ENCODE measurements at places on chromosomes 3 and 15.

DNA sequence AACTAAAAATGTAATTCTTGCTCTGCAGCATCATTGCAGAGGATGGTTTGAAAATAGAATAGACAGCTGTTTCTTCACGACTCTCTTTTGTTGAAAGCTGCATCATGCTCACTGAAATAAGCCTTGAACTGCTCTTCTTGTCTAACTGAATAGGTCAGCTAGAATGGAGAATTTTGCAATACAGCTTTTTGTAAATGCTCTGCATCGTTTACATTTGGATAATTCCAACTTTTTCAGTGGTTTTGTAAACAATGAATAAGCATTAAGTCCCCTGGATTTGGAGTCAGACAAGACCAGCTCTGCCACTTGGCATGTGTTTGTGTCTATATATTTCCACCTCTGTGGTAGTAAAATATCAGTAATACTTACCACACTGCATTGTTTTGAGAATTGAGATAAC is 95.2 kb downstream of the PLSCR2 start:
- DNase-seq: peak; percentile 59

DNA sequence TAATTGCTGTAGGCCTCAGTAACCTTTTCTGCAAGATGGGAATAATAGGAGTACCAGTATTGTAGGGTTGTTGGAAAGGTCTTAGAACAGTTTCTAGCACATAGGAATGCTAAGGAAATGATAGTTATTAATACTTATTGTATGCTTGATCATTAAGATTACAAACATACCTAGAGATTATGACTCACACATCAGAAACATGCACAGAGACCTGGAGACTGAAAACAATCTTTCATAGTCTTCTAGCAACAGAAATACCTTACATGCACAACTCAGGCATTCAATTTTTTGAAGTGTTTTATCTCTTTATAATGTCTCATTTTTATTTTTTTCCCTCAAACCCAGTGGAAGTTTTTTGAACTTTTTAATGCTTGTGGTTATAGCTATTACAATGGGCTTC is 104.4 kb upstream of the ZBTB20 start:
- DNase-seq: peak; percentile 15

DNA sequence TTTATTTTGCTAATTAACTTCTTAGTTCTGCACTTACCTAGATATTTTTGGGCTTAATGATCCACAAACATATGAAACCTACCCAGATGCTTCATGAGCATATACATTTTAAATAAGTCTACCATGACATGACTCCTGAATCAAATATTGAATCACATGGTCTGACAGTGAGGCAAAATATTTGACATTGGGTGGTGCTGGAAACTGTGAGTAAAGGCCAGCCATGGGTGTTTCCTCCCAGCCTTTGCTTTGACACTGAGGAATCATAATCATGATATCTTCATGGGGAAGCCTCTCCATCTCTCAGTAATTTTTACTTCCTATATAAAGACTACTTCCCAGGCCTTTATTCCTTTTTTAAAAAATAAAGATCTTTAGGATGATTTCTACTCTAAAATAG is 22.8 kb upstream of the SSR3 start:
- no peak for DNase-seq

GRCh38 chr15:63729115-63729884 is 104.4 kb downstream of the HERC1 start:
- DNase-seq: no peak

GRCh38 chr3:49718858-49719213 is 648 bp downstream of the AMIGO3 start:
- no peak for DNase-seq

DNA sequence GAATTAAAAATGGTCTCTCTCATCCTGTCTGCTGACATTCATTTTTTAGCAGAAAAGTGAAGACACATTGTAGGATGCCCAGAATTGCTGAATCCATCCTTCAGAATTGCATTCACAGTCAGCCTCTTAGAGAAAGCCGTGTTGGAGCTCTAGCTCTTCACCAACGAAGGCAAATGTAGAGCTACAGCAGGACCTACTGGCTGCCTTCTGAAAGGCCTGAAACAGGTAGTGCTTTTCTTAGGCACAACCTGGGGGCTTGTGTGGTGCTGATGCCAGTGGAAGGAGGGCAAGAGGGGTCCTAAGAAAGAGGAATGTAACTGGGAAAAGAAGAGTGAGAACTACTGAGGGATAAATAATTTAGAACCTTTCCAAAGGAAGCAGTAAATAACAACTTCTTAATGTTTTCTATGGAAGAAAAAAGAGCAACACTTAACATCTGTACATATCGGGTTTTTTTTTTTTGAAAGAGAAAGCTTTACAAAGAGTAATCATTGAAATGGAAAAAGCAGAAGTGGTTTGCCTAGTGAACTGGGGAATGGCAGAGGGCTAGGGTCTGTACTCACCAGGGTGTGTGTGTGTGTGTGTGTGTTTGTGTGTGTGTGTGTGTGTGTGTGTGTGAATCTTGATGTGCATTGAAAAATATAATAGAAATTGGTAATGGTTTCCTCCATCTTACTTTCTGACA is 297.8 kb downstream of the SATB1 start:
- DNase-seq: no peak

DNA sequence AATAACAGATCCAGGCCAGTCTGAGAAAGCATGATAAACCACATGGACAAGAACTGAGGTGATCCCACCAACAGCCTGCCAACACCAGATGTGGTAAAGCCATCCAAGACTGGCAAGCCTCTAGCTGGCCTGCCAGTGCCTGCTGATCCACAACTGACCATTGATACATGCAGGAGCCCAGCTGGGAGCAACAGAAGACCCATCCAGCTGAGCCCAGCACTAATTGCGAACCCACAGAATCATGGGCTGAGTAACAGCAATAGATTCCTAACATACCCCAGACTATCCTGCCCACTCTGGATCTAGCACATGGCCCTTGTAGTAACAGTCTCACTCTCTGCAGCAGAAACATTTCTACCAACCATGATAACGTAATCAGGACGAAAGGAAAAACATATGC is 10.6 kb downstream of the MGLL start:
- no peak for DNase-seq

GRCh38 chr3:49482766-49483165 is 12.7 kb downstream of the DAG1 start:
- DNase-seq: no peak

DNA sequence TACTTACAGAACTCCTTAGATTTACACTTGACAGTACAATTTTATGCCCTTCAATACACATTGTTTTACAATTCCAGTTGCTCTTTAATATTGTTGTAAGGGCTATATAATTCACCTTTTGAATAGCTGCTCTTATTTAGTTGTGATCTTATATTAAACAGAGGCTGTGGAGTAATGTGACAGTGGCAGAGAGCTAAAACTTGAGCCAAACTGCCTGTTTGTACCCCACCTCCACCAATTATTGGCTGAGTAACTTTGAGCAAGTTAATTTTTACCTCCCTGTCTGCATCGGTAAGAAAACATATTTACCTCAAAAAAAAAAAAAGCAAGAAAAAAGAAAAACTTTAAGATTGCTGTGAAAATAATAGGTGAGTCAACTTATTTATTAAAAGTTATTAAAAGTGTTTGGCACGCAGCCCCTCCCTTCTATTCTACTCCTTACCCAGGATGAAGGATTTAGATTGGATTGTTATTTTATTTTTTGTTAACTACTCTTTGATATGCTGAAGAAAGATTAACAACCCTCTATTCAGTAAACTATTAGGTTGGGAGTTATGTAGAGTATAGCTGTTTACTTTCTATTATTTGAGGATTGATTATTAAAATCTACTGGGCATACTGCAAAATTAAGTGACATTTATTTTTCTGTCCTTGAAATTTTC is 1.7 kb downstream of the SEC62 start:
- no peak for DNase-seq

- DNase-seq: peak; percentile 29
Measured at GRCh38 chr3:71896751-71897150, 111.8 kb upstream of the PROK2 start.

DNA sequence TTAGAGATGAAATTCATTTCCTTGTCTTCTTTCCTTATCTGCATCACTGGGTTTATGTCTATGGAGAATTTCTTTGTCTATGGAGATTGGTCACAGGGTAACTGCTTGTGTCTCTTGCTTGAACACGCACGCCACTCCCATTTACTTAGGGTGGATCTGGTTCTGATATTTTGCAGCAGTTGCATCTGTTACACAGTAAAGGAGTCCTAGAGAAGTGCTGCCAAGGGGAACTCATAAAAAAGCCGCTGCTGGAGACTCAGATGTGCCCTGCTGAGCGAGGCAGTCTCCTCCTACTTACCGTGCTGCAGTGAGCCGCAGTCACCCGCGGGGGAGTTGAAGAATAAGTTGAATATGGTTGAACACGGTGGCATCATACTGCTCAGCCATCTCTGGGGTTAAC is 105.2 kb upstream of the KLHL25 start:
- no peak for DNase-seq

DNA sequence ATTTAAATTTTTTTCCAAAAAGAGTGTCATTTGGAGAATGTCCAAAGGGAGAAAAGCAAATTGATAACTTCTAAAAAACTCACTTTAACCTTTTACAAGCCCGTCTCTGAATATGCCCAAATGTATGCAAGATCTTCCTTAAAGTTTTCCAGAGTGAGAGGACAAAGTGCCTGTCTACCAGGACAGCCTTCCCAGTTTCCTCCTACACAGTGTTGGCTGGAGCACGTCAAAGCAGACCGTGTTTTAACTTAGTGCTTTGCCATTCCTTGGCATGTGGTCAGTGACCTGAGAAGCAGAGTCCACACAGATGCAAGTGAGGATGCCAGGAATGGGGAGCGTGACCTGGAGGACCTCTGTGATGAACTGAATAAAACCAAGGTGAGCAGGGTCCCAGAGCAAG is 245.7 kb downstream of the FAM43A start:
- DNase-seq: peak; percentile 9

DNA sequence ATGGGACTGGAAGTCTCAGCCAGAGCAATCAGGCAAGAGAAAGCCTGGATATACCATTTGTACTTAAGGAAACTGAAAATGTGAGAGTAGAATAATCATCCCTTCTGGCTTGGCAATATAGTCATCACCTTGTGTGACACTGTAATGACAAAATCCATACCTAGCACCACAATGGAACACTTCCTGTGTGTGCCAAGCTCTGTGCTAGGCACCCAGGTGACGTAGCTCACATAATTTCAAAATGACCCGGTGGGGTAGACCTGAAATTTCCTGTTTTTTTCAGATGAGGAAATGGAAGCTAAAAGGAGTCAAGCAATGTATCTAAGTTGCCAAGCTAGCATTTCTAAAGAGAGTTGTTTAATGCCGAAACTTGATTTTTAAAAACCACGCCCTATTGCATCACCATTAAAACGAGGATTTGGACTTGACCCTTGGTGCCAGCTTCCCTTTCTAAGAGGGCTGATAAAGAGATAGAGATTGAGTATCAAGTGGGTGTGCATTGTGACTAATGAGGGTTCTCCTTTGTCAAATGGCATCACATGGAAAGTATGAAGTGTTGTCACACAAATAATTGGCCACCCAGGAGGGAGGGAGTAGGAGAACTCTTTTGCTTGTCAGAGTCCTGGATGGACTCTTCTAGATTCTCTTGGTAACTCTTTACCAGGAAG is 141.3 kb upstream of the PDZRN3 start:
- DNase-seq: no peak

- DNase-seq: peak; percentile 39
Measured at GRCh38 chr15:64348455-64348854, 7.5 kb downstream of the CSNK1G1 start.

DNA sequence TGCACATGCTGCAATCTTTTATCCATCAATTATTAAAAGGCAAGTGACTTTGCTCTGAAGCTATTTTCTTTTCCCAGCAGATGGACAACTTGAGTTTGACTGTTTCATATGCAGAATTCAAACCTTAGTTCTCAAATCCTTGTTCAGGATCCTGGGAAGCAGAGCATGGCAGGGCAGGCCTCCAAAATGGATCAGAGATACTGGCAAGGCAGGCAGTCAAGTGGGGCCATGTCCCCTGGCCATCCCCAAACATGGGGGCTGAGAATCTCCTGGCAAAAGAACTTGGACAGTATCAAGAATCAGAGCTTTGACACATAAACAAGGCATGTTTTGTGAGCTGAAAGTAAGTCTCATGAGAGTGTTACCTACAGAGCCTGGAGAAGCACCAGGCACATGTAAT is 122.9 kb upstream of the CTNNB1 start:
- DNase-seq: no peak

DNA sequence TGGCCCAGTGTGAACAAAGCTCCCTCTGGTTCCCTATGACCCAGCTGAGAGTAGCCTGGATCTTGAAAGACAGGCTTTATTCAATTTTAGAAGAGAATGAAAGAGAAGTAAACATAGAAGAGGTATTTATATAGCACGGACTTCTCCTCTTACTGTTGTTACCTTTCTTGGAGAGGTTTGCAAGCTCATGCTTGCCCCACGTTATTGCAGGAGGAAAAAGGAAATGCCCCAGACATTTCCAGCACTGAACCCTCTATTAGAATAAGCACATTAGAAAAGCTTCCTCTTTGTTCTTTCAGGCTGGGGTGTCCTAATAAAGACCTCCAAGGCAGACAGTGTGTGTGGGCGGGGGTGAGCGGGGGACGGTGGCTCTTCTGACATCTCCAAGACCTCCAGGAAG is 98.7 kb upstream of the AGBL1 start:
- no peak for DNase-seq

DNA sequence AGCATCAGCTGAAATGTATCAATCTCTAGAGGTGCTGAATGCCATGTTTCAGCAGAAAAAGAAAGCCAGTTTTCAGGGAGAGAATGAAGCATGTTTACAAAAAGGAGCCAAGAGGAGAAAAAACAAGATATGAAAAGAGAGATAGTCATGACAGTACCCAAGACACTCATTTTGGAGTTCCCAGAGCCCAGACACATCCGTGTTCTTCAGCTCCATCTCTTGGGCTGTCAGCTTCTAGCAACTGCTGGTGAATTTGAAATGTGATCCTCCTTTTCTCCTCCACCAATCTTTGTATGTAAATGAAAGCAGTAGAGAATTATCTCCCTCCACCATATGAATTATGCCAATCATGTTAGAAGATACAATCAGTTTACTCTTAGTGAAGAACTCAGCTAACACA is 93.0 kb upstream of the SLC25A36 start:
- DNase-seq: no peak

- DNase-seq: peak; percentile 58
Measured at GRCh38 chr3:36244728-36245127, 135.6 kb upstream of the STAC start.

- no peak for DNase-seq
Measured at GRCh38 chr3:97744289-97744688, 20.3 kb upstream of the ARL6 start.

DNA sequence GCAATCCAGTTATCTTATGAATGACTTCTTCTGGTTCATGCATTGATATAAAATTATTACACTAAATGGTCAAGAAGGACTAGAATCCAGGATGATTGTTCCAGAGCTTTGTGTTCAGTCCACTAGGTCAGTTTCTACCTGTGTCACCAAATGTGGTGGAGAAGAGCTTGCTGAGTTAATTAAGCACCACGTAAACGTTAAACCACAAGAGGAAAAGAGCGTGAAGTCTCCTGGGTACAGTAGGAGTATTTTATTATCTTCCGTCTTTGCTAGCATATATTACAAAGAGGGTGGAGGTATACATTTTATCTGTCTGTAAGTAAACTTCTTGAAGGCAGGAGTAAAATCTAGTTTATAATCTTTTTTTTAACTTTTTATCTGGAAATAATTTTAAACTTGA is 23.5 kb downstream of the CHP1 start:
- no peak for DNase-seq
